ENCODE measurements at places on chromosomes 4 and X. TPM values are rescaled to one million over a fixed set of nuclear protein-coding genes. Genes with fewer than 3 reads are reported as not detected.

The SPRY1 gene
- 45.5 TPM for total RNA-seq

The NCAPG gene
- total RNA-seq = 26.9 TPM

The DUSP21 gene
- total RNA-seq = not detected

The IL21 gene
- total RNA-seq = not detected

The HDAC8 gene
- 52.0 TPM for total RNA-seq

The SPANXA2 gene
- not detected for total RNA-seq

The SSX4 gene
- total RNA-seq = not detected

The SEPSECS gene
- total RNA-seq = 7.5 TPM

The TMEM31 gene
- not detected for total RNA-seq

The MAD2L1 gene
- 42.9 TPM for total RNA-seq

The TMSB15C gene
- total RNA-seq = 4.0 TPM

The ADRA2C gene
- total RNA-seq = 3.4 TPM

The TMEM47 gene
- total RNA-seq = 99.6 TPM

The SUPT20HL1 gene
- not detected for total RNA-seq

The RP2 gene
- 25.5 TPM for total RNA-seq

The TNIP3 gene
- total RNA-seq = not detected

The SPIN4 gene
- total RNA-seq = 17.2 TPM

The CDX4 gene
- total RNA-seq = not detected
